Sciatic nerve (tissue), 2 donors: ENCODE measurements at places on chromosomes 12 and 14. TPM values are rescaled to one million over a fixed set of nuclear protein-coding genes. Genes with fewer than 3 reads are reported as not detected.

The CCDC197 gene
- total RNA-seq: not detected

The PAX9 gene
- total RNA-seq: 5.3 TPM

The ADCY4 gene
- 68.1 TPM for total RNA-seq

The RPAP3 gene
- total RNA-seq: 25.8 TPM

The ASPG gene
- total RNA-seq: 4.6 TPM

The KIF5A gene
- total RNA-seq: 5.6 TPM

The LRTM2 gene
- total RNA-seq: not detected

The HOTAIR gene
- total RNA-seq: 4.0 TPM

The RPL6 gene
- total RNA-seq: 772 TPM

The KRT77 gene
- not detected for total RNA-seq

The NFE2 gene
- 7.7 TPM for total RNA-seq

The ATF7 gene
- total RNA-seq: 62.5 TPM

The NOXRED1 gene
- total RNA-seq: 1.0 TPM

The ASB2 gene
- total RNA-seq: 1.4 TPM
